ENCODE measurements at places on chromosomes 4 and X.

- no peak for DNase-seq
These were observed 158.6 kb downstream of the TRAM1L1 start for GRCh38 chr4:116926631-116927295.

- no peak for DNase-seq
These were observed 98.2 kb downstream of the PJA1 start for GRCh38 chrX:69066966-69067525.

- DNase-seq, result no peak
These were observed 71.3 kb upstream of the LDB2 start for GRCh38 chr4:16969696-16970135.

- DNase-seq, result no peak
These were observed 3.1 kb downstream of the SRPX2 start for GRCh38 chrX:100647095-100647494.

DNA sequence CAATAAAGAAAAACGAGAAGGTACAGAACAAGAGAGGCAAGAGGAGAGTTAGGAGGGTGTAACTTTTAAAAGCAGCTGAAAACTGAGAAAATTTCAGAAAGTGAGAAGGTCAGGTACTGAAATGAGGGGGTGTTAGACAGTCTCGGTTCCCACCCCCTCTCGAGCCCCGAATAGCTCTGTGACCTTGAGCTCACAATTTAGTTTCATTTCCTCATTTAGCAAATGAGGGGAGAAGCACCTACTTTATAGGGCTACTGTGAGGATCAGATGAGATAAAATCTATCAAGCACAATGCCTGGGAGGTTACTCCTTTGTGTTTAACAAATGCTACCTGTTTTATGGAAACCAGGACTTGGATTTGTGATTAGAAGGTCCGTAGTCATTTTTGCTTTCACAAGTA lies 4.9 kb downstream of the UGT8 start:
- DNase-seq, result no peak

- no peak for DNase-seq
These were observed 649.6 kb upstream of the NDST4 start for GRCh38 chr4:115763051-115763450.

DNA sequence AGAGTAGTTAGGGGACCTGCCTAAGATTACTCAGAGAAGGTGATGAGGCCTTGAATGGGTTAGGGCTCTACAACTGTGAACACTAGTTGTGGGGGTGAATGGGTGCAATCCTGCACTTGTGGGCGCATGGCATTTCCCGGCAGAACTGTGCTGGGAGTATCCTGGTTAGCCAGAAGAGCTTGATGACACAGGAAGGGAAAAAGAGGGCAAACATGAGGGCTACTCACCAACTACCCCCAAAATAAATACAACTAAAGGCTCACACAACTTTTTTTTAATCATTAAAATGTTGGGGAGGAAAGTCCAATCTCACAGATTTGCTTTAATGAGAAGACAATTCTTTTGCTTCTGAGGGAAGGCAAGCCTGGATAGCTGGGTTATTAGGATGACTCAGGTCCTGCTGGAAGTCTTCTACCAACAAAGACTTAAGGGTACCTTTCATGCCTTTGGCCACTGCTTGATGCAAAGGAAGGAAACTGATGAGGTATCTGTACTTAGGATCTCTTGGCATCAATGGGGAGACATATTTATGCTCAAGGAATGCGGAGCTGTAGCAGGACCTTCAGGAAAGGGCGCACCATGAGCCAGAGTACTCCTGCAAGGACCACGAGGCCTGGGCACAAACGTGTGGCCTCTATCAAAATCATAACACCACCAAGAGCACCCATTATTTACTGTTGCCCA lies 2.6 kb downstream of the PHKA2 start:
- DNase-seq, result no peak

DNA sequence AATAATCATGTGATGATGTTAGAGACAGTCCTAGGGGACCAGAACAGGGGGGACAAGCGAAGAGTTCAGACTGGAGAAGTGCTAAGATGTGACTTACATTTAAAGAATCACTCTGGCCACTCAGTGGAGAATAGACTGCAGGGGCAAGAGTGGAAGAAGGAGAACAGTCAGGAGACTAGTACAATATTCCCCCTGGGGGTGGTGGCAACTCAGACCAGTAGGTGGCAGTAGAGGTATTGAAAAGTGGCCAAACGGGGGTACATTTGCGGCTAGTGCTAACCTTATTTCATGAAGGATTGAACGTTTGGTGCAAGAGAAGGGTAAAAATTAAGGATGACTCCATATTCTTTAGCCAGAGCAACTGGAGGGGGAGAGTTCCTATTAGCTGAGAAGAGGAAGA lies 2.7 kb upstream of the BMX start:
- DNase-seq, result no peak

GRCh38 chr4:156762851-156763250 lies 208.7 kb downstream of the PDGFC start:
- no peak for DNase-seq

GRCh38 chr4:17736484-17736883 lies 44.9 kb downstream of the FAM184B start:
- no peak for DNase-seq

DNA sequence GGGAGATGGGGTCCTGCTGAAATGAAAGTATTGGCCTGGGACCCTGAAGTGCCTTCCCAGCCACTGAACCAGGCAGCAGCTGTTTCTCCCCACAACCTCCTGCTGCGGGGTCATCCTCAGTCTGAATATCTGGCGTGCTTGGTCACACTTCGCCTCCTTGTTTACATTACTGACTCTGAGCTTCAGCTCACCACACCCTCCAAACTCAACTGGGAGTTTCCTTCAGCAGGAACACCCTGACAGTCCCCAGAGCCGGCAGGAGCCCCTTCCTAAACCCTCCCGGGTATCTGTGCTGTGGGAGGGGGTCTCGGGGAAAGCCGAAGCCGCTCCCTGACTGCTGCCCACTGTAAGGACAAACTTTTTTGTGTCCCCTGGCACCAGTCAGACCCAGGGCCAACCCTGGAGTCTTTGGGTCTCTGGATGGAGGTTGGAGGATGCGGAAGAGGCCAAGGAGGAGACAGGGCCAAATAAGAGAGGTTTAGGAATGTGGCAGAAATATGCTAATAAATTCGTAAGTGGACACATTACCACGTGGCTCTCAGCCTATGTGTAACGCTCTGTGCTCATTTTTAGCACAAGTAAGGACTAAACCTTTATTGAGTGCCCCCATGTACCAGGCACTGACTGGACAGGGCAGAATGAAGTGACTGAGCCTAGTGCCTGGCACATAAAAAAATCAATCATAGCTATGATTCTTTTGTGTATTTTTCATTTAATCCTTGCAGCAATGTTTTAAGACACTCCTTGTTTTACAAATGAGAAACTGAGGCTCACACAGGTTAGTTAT lies 20.7 kb downstream of the FHDC1 start:
- DNase-seq, result no peak

DNA sequence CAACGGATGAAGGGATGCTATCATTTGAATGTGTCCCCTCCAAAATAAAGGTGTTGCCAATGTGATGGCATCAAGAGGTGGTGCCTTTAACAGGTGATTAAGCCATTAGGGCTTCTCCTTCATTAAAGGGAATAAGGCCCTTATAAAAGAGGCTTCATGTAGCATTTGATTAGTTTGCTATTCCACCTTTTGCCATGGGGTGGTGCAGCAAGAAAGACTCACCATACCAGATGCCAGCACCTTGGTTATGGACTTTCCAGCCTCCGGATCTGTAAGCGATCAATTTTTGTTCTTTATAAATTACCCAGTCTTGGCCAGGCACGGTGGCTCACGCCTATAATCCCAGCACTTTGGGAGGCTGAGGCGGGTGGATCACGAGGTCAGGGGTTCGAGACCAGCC lies 7.9 kb upstream of the SLC25A43 start:
- no peak for DNase-seq

DNA sequence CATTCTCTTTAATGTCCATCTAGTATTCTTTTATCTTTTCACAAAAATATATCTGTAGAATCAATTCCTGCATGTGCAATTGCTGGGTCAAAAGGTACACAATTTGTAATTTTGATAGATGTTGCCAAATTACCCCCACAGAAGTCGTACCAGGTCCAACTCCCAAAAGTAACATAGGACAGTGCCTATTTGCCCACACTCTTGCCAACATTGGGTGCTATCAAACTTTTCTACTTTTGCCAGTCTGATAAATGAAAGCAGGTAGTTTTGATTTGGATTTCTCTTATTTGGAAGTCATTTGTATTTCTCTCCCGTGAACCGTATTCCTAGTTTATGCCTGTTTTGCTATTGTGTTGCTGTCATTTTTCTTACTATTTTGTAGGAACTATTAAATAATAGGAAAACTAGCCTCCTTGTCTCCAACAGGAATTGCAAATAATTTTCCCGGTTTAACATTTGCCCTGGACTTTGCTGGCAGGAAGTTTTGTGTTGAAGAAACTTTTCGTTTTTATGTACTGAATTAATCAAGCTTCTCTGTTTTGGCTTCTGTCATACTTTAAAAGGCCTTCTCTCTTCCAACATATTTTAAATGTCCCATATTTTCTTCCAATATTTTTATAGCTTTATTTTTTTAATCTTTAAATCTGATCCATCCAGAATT lies 33.1 kb downstream of the ZNF275 start:
- DNase-seq, result no peak

GRCh38 chrX:44784241-44784640 lies 59.6 kb upstream of the DUSP21 start:
- DNase-seq, result no peak

GRCh38 chr4:79292008-79292407 lies 33.9 kb downstream of the NAA11 start:
- no peak for DNase-seq

All from forelimb muscle (tissue), 1 donor.